ENCODE measurements at places on chromosomes 3 and 15.

DNA sequence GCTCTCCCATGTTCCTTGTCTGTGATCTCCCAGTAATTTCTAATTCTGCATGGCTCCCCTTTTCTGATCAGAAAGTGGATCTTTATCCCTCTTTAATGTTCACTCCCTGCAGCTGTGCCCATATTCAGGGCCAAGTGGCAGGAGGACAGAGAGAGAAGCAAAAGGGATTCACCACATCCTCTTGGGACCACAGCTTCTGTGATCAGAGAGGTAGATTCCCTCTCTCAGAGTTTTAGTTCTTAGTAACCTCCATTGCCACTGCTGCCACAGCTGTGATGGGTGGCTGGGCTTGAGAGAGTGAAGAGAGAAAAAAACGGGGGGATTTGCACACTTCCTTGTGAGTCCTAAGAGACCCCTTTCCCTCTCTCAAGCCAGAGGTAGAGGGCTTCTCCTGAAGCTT is 49.2 kb downstream of the GLCE start:
- DNase-seq, result no peak

DNA sequence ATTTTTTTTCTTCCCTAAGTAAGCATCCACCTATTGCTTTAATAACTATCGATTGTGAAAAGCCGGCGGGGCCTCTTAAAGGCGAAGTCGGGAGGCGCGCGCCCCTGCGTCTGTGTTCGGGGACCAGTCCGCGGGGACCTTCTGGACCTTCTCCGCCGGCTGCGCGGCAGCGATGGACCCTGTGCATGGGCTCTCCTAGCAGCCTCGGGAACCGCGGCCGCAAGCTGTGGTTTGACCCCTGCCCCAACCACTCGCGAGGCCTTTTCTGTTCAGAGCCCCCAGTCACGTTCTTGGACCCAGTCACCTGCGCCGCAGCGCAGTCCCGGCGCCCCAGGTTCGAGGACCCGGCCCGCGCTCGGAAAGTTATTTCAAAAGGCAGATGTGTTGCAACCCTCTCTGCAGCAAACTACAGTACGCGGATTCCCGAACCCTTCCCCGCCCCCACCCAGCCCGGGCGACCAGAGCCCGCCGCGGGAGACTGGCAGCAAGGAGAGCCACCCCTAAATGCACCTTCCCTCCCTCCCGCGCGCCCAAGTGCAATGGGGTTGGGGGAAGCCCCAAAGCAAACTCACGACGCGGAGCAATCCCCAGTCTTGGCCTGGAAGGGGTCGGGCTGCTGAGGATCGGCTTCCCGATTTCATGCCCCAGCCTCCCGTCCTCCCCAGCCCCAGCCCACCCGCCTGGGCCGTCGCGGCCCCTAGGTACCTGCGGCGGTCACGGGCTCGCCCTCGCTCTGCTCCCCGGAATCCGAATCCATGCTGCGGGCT is 684 bp downstream of the TNFAIP8L3 start:
- no peak for DNase-seq

GRCh38 chr3:13504161-13504831 is 24.2 kb downstream of the HDAC11 start:
- DNase-seq, result no peak

- DNase-seq, result no peak
Observed at GRCh38 chr3:10517627-10518026, 12.2 kb upstream of the ATP2B2 start.

DNA sequence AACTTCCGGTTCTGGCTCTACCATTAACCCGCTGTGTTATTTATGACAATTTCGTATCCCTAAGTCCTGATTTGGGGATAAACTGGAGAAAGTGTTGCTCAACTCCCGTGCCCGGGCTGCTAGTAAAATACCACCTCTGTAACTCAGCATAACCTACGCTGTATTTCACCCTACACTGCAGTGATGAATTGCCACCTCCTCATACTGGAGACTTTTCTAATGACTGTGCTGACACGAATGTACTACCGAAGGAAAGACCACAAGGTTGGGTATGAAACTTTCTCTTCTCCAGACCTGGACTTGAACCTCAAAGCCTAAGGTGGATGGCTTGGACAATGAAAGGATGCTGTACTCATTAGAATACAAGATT is 16.5 kb downstream of the SLC51A start:
- no peak for DNase-seq

GRCh38 chr3:194034346-194035336 is 101.3 kb upstream of the HES1 start:
- DNase-seq, result no peak

All from CD4-positive, alpha-beta T cell treated with Interferon gamma for 1 hour (primary cell).